ENCODE measurements at places on chromosomes 13 and 19.

DNA sequence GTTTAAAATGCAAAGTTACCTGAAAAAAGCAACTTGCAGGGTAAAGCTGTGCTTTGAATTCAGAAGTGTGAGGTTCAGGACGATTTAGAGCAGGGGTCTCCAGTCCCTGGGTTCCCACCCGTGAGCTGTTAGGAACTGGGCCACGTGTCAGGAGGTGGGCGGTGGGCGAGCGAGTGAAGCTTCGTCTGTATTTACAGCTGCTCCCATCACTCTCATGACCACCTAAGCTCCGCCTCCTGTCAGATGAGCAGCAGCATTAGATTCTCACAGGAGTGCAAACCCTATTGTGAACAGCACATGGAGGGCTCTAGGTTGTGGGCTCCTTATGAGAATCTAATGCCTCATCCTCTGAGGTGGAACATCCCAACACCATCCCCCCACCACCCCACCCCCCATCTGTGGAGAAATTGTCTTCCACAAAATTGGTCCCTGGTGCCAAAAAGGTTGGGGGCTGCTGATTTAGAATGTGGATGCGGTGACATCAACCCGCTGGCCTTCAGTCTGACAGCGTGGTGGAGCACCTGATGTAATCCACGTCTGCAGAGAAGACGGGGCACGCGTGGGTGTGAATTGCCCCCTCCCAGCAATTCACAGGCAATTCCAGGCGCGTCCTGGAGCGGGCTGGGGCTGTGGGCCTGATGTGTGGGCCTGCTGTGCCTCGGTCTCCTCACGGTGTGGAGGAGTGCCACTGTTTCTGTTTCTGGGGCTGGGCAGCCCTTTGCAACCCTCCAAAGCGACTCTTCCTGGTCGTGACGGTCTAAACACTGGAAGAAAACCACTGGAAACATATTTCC is 214.0 kb upstream of the SOX1 start:
- no peak for DNase-seq

- DNase-seq: no peak
Observed at GRCh38 chr13:77871596-77871995, 47.0 kb downstream of the EDNRB start.

DNA sequence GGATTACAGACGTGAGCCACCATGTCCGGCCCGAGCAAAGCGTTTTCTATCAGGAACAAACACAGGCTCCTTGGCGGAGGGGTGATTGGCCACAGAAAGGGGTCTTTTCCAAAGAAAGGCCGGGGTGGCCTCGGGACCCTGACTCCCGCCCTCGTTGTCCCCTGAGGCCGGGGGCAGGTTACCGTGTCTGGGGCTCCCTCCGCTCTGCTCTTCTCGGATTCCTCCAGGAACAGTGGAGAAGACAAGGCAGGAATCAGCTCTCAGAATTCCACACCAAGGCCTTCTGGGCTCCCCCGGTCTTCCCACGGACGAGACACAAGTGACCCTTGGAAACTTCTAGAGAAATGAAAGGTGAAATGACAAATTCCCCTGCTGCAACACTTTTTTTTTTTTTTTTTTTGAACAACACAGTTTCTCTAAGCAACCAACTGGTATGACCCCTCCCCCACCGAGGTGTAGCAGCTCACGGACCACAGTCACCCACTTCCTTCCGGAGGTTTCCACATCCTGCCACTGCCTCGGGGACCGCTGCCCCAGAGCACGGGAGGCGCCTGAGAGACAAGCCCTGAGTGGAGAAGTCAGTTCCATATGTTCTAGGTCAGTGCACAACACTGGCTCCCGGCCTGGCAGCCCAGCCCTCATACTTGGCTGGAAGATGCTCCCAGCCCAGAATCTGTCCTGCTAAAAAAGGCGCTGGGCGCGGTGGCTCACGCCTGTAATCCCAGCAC is 11.0 kb downstream of the MOB3A start:
- DNase-seq: peak; percentile 82

GRCh38 chr19:920051-920864 is 3.1 kb downstream of the KISS1R start:
- no peak for DNase-seq

DNA sequence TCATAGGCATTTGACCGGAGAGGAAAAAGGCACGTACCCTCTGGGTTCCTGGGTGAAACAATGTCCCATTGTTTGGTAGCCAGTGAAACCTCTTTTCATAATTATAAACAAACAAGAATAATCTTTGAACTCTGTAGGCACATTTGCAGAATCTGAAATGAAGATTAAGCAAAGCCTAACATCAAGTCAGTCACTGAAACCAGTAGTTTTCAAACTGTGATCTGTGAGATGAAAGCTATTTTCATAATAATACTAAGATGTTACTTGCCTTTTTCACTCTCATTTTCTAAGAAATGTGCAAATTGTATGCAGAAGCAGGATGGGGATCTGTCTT is 105.4 kb downstream of the WDFY2 start:
- DNase-seq: no peak

DNA sequence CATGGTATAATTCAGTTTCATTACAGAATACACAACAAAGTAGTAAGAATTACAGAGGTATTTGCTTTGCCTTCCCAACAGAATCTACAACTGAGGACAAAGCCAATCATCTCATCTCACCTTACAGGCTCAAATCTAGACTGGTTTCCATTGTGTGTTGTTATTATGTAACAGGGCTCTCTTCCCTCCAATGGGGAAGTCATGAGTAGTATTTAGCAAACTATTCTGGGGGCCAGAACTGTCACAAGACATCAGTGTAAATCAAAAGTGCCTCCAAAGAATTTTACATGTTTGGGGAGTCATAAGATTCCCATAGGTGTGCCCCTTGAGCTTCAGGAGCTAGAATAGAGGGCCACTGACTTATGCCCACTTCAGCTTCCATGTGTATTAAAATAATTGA is 187.0 kb upstream of the EDNRB start:
- no peak for DNase-seq

DNA sequence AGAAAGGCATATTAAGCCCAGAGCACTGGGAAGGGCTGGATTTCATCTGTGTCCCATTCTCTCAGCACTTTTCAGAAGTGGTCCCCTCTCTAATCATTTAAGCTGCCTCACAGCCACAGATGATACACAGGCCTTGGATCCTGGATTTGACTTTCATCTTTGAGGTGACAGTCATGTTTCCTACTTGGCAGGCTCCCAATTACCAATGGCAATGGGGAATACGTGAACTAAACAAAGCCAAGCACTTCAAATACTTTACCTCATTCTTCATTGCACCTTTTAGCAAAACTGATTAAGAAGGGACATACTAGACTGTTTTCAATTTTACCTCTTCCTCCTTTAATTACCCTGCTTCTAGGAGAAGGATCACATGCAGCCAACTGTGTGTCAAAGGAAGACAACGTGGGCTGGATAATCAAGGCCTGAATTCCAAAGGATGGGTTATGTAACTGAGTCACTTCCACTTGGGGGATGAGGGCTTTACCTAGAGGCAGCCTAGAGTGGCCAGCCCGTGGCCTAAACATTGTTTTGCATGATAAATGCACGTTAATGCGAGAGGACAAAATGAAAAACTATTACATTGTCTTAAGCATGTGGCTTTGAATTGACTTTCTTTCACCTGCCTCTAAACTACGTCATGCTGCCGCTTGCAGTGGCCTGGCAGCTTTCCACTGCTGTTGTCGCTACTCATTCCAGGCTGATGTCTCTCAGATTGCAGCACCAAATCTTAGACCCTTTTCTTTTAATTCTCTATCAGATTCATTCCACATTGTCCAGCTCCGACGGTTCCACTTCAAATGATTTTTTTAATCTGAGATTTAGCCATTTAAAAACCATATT is 95.0 kb downstream of the KCTD12 start:
- no peak for DNase-seq

DNA sequence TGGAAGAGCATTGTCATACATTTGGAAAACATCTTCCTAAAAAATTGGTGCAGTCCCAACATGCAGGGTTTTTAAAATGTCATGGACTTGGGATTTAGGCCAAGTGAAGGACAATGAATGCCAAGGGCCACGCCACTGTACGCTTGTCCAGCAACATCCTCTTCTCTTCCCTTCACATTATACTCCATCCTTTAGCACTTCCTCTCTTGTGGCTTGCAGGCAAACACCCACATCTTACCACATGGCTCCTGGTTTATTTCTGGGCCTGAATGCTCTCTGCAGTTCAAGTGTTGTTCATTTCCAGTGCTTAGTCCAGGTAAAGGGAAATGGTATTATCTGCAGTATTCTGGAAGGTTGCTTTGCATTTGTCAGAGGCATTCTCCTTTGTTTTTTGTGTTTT is 45.0 kb downstream of the CBY2 start:
- no peak for DNase-seq

- DNase-seq: peak; percentile 37
Observed at GRCh38 chr13:32048816-32049215, 17.2 kb downstream of the FRY start.

GRCh38 chr13:20337884-20338551 is 105.9 kb upstream of the GJB6 start:
- DNase-seq: no peak

- DNase-seq: peak; percentile 90
Observed at GRCh38 chr19:10334588-10335351, 1.4 kb upstream of the RAVER1 start.

GRCh38 chr19:32748497-32748896 is 28.9 kb downstream of the TDRD12 start:
- DNase-seq: no peak

DNA sequence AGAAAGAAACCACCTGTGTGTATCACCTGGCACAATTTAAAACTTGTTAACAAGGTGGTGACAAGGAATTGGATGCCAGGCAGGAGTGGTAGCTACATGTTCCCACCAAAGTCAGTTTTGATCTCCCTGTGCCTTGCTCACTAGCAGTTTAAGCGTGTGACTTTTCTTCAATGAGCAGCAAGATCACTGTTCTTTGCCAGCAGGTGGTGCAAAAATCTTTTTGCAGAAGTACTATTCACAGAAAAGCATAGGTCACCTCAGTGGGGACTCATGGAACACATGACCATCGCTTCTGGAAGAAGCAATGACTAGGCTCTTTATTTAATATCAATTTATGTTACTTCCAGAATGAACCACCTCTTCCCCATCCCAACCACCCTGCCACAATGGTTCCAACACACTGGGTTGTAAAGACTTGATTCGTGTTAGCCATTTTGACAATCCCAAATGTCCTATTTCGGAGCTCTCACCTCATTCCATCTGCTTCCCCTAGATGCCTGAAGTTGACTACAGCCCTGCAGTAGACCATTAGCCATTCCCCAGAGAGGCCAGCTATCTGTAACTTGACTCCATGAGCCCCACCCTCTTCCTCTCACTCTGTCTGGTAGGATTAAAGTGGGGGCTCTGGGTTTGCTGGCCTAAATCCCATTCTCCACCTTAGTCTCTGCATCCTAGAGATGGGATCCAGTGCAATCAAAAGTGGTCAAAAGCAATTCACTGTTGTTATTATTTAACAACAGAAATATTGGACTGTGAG is 59.1 kb upstream of the TNFRSF19 start:
- peak; percentile 16 for DNase-seq

DNA sequence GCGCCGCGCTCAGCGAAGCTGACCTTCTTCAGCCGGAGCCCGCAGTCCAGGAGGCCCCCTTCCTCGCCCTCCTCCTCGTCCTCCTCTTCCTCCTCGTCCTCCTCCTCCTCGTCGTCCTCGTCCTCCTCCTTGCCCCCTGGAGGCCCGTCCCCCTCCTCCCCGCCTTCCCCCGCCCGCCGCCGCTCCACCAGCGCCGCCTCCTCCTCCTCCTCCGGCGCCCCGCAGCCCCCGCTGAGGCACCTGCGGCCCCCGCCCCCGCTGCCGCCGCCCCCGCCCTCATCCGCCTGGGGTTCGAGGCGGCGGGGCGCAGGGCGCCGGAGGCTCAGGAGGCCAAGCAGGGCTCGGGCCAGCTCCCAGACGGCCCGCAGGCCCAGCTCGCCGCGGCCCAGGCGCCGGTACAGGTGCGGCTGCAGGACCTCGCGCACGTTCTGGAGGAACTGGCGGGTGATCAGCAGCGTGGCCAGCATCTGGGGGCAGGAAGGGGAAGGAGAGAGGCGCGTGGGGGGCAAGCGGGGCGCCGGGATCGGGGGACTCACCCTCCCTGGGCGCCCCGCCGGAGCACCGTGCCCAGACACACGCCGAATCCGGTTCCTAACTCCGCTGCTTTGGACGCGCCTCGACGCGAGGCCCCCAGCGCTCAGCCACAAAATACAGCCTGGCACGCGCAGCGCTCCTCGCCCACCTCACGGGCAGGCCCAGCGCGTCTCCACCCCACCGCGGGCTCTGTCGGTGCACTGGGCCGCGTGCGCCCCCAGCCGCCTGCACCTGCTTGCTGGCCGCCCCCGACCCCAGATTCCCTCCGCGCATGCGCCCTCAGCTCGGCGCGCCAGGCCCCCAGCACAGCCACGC is 5.9 kb downstream of the ANO8 start:
- no peak for DNase-seq

DNA sequence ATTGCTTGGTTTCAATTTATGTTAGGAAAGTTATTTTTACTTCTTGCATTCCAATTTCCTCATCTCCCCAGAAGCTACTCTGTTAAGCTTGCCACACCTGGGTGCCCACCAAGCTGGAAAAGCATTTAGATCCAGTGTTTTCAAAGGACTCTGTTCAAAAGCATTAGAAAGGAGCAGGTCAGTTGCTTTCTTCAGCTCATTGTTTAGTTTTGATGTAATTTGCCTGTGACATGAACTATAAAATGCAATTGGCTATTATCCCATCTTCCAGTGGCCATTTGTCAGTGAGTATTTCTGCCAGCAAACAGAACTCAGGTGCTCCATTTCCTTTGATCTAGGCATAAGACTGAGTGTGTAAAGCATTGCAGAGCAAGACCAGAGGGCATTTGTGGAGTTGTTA is 46.7 kb upstream of the RNF113B start:
- DNase-seq: peak; percentile 69

DNA sequence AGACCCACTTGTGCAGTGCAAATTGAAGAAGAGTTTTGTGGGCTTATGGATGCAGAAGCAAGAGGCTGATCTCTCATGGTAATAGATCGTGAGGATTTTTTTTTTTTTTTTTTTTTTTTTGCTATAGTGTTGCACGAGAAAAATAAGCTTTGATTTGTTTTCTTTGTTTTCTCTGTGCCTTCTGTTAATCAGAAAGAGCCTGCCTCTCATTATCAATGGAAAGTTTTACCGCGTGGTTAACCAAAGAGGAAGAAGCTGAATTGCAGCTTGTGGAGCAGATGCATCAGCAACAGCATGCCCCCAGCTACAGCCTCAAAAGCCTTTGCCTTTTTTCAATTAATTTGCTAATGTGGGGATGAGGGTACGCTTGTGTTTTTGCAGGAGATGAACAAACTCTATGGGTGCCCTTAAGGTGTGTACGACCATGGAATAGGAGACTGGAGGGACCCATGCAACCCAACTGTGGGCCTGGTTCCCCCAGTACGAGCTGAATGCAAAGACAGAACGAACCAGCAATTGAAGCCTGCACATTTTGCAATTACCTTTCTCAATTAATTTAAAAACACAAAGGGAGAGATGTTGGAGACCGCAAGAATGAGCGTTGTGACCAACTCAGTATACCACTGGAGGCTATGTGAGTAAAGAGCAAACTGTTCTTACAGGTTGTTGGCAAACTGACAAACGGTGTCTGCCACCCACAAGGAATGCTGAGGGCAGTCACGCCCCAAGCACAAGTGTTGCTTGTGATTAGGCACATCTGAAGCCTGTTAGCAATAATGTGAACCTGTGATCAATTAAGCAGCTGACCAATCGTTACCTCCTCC is 58.6 kb upstream of the SPRY2 start:
- no peak for DNase-seq

- DNase-seq: no peak
Observed at GRCh38 chr13:29524176-29524575, 71.3 kb downstream of the SLC7A1 start.

- no peak for DNase-seq
Observed at GRCh38 chr19:31863122-31863521, 482.3 kb upstream of the ZNF507 start.

- no peak for DNase-seq
Observed at GRCh38 chr13:42367831-42368230, 95.9 kb downstream of the AKAP11 start.
